Germinal center (tissue), 1 donor: ENCODE measurements at places on chromosomes 3 and 15.

DNA sequence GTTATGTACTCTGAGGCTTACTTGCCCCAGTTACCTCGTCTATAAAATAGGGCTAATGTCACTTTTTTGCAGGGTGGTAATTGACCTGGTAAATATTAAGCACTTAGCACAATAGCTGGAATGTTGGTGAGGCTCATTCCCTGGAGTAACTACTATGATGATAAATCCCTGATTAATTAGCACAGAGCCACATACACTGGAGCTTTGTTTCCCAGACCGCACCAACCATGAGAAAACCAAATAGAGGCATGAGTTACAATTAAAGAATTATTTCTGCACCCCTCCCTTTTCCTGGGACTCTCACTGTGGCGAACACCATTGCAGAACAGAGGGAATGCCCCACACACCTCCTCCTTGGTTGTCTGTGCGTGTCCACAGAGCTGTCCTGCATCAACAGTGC is 76.6 kb upstream of the CPOX start:
- no peak for DNase-seq

DNA sequence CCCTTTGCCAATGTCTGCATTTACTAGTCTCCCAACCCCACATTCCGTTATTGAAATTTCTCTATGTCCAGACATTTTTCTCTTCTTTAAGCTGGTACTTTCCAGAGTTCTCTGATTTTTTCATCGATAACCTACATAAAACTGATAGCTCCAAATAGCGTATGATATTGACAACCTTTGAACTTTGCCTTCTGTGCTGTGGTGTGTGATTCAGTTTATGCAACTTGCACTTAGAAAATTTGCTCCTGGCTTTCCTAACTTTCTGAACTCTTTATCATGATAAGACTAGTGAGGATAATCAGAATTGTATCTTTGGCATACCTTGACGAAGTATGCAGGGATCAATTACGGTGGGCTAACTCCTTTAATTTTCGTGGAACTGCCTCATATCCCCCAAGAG is 1261.3 kb downstream of the SI start:
- DNase-seq, result no peak

DNA sequence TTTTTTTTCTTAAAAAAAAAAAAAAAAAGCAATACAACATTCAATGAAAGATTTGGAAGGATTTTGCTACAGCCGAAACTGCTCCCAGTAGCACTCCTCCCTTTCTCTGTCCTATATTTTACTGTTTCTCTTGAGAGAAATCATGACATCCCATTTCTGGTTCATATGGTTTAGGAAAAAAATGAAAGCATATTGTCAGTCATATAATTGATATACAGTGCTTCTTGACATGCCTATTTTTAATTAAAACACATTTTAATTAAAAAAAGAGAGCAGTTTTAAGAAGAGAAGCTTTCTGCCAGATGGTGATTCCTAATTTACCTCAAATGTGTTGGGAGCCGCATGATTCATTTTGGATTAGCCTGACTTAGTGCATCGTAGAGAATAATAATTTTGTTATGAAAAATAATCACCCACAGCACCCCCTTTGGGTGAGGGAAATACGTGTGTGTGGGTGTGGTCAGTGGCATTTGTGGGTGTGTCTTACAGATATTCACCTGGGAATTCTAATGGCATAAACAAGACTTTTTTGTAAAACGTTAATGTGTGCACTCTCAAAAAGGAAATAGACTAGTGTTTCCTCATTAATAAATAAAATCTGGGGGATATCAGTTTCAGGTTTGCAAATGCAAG is 544.5 kb downstream of the MFSD1 start:
- DNase-seq, result no peak

GRCh38 chr3:160245261-160245800 is 20.1 kb downstream of the C3orf80 start:
- DNase-seq, result no peak

- DNase-seq, result no peak
Measured at GRCh38 chr3:162973428-162973917, 1476.9 kb downstream of the OTOL1 start.

DNA sequence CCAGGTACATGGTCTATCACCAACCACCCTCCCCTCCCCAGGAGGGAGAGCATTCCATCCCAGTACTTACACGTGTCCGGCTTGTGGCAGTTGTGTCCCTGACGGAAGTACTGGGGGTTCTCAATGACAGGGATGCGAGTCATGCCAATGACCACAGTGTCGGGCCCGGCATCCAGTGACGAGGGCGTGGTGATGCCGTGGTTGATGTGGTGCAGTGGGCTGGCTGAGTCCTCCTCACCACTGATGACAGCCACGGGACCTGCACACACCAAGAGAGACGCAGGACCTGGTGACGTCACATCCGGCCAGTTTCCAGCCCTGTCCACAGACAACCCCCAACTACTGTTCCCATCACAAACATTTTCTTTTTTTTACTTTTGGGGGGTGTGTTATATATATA is 223.8 kb downstream of the NTRK3 start:
- no peak for DNase-seq

DNA sequence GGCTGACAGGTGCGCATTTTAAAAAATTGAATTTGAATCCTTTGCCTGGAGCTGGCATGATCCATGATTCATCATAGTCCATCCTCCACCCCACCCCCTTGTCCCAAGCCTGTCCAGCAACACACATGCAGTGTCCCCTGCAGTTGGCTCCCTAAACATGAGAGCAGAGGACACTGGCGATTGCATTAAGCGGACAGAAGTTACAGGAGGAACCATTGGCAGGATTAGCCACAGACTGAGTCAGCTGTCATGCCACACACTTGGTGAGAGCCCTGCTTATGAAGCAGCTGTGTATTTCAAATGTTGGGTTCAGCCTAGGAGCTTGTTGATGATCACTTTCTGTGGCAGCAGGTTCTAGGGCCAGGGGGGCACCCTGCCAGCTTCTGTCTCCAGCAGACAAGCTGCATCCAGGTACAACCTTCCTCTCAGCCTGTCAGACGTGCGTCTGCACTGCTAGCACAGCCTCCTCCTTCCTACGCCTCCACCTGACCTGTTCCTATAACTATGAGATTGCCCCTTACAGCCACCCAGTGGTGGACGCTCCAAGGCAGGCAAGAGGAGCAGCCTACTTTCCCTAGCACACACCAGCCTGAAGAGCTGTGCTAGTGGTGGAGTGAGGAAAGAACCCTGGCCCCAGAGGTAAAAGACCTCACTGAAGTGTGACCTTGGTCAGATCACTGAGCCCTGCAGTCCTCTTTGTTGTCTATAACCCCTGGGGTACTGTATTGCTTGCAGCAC is 121.9 kb downstream of the SLCO3A1 start:
- DNase-seq, result no peak

DNA sequence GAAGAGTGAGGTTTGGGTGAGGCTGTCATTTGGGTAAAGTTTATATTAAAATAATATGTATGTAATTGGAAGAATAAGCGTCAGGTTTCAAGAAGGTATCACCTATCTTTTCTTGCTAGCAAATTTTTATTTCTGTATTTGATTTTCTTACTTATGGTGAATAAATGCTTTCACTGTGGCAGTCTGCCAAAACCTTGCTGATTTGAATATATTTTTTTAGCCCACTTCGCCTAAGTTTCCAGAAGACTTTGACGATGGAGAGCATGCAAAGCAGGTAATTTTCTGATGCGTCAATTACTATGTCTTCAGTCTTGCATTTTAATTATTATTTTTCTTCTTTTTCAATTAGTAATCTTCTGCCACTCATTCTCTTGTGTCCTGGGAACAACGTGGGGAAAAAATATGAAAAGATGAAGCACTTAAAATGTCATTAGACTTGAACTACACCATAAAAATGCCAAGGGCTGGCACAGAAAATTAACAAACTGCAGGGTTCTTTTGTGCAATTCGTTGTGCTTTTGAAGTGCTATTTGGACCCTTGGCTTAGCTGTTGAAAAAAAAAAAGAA is 40.4 kb downstream of the SRP14 start:
- DNase-seq, result no peak

DNA sequence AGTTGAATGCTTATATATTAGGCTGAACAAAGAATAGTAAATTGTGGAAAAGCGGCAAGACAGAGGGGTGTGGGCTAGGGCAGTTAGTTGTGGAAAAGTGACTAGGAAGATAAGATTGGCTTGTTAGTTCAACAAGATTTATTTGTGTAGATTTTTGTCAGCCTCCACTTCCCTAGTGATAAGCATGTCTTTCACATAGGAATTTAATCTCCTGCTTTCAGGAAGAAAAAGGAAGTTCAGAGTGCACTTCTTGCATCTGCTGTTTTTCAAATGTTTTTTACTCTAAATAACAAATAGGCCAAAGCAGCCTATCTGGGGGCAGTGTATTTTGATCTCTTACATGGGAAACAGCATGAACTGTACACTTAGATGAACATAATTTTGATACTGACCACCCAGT is 919.9 kb downstream of the NAALADL2 start:
- no peak for DNase-seq

GRCh38 chr15:60679256-60679655 is 200.3 kb upstream of the ICE2 start:
- no peak for DNase-seq

GRCh38 chr3:143847787-143848631 is at the start of gene SLC9A9:
TSS of gene SLC9A9 (minus strand) at chr3:143848468. CDS start at chr3:143848322, 146 bp downstream.
- DNase-seq, result peak; percentile 24

GRCh38 chr3:189531271-189531670 is 99.9 kb upstream of the TP63 start:
- DNase-seq, result no peak

DNA sequence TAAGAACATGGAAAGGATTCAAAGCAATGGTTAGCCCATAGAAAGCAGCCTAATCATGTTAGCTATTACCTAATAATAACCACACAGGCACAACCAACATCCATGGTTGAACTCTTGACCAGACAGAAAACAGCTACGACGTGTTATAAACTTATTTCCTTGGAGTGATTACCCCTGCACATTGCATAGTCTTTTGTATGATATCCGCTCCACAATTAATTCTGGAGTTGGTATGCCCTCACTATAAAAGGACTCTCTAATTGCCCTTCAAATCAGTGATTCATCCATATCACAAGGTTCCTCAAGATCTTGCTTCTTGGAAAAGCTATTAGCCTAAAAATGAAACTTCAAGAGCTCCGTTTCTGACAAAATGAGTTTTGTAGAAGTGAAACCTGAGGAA is 117.9 kb downstream of the SYNPR start:
- no peak for DNase-seq

DNA sequence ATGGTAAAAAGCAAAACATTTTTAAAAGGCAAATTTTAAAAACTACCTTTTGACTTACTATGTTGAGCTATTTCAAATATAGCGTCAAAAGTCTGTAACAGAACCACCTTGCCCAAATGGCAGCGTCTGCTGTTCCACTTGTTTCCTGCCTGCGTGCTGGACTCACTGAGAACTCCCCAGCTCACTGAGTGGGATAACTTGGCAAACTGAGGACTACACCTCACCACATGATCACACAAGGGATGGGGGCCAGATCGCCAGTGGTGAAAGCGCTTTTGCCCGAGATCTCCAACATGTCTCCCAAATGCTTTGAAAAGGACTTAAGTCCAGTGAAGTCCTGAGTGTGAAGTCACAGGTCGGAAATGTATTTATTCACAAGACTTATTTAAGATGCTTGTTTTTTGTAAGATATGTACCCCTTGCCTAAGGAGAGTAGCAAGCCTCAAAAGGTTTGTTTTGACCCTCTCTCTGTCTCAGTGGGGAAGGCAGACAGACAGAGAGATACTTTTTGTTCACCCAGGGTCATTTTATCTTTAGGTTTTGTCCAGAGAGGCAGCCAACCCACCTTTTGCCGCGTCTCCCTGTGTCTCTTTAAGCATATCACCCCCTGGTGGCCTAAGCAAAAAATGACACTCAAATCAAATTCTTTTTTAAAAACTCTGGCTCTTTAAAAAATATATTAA is 192.6 kb downstream of the PDZRN3 start:
- DNase-seq, result peak; percentile 41

GRCh38 chr15:38682861-38683260 is 118.2 kb upstream of the RASGRP1 start:
- peak; percentile 68 for DNase-seq

DNA sequence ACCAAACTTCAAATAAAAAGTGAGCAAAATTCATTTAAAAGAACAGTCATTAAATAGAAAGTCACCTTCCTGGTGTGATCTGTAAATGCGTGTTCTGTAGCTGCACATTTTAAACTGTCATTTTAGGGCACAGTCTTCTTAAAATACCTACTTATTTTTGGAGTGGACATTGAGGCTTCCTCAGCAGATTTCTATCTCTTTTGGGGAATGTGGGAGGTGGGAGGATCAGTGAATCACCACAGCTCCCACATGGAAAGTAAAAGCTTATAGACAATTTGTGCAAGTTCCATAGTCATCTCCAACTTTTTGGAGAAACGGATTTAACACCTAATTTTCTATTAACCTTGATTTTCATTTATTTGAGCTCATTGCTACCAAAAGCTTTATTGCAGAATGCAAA is 21.0 kb upstream of the MOBP start:
- no peak for DNase-seq

DNA sequence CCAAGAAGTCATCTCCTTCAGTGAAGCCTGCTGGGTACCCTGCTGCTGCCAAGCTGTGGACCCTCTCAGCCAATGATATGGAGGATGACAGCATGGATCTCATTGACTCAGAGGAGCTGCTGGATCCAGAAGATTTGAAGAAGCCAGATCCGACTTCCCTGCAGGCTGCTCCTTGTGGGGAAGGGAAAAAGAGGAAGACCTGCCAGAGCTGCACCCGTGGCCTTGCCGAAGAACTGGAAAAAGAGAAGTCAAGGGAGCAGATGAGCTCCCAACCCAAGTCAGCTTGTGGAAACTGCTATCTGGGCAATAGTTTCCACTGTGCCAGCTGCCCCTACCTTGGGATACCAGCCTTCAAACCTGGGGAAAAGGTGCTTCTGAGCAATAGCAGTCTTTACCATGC is 13.7 kb upstream of the ANP32A start:
- DNase-seq, result no peak

DNA sequence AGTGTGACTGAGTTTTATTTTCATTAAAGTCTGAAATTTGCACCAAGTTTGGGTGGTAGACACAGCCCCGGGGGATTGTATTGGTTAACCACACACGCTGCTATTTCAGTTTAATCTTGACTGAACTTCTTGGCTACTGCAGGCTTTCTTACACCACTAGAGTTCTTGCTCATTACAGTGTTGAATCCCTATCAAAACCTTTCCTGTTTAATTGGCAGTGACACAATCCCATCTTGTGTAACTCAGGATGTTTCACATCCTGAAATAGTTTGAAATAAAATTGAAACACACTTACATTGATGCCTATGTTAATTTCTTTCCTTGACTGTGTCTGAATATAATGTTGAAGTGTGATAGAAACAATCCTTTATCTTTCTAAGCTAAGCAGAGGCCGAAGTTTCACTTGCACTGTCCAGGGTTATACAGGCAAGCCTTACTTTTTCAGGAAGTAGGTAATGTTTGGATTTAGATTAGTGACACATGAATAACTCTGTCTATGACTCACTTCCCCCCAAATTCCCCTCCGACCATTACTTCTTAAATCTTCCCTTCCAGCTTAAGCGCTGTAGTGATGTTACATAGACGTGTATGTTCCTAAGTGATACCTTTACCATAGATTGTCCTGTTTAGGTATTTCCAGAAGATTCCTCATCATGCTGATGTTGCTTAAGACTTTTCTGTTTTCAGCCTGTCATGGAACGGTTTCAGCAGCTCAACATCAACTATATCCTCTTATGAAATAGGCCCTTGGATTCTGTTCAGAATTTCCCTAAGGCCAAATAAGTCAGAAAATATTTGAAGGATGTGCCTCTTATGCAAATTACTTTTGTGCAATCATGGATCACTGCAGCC is 16.8 kb downstream of the ATG7 start:
- DNase-seq, result peak; percentile 49

- DNase-seq, result no peak
Measured at GRCh38 chr3:193794002-193794881, 201.2 kb downstream of the OPA1 start.
